ENCODE measurements at places on chromosomes 4 and X.

DNA sequence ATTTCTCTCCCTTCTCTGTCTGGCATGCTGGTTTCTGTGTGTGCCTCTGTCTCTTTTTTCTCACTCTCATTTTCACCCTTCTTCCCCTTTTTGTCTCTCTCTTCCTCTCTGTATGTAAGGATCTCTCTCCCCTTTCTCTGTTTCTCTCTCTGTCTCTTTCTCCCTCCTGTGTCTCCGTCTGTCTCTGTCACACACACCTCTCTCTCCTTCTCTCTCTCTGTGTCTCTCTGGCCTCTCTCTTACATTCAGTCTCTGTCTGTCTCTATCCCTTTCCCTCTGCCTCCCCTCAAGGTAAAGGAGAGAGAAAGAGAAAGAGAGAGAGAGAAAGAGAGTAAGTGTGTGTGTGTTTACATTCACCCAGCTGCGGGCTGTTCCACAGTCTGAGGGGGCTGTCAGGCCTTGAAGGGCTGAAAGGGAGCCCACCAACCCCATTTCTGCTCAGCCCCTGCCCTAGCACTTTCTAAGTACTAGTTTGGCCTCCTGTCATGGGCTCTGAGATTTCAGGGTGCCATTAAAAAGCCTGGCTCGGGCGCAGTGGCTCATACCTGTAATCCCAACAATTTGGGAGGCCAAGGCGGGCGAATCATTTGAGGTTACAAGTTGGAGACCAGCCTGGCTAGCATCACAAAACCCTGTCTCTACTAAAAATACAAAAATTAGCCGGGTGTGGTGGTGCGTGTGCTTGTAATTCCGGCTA is 9.6 kb upstream of the TSPYL2 start:
- no peak for DNase-seq

- no peak for DNase-seq
These were observed 288.4 kb upstream of the NRK start for GRCh38 chrX:105533951-105534350.

GRCh38 chr4:168257768-168258167 is 60.8 kb downstream of the DDX60 start:
- DNase-seq: no peak

DNA sequence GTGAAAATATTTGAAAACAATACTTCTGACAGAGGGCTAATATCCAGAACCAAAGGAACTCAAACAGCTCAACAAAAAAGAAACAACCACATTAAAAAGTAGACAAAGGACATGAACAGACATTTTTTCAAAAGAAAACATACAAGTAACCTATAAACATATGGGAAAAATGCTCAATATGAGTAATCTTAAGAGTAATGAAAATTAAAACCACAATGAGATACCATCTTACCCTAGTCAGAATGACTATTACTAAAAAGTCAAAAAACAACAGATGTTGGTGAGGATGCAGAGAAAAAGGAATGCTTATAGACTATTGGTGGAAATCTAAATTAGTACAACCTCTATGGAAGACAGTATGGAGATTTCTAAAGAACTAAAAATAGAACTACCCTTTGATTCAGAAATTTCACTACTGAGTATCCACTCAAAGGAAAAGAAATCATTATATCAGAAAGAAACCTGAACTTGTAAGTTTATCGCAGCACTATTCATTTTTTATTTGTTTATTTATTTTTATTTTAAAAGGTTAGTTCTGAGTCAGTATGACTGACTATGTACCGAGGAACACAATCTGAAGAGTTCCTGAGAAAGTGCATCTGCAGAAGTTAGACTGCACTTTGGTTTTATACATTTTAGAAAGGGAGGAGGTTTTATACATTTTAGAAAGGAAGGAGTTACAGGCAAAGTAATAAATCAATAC is 231.3 kb downstream of the INPP4B start:
- DNase-seq: no peak

DNA sequence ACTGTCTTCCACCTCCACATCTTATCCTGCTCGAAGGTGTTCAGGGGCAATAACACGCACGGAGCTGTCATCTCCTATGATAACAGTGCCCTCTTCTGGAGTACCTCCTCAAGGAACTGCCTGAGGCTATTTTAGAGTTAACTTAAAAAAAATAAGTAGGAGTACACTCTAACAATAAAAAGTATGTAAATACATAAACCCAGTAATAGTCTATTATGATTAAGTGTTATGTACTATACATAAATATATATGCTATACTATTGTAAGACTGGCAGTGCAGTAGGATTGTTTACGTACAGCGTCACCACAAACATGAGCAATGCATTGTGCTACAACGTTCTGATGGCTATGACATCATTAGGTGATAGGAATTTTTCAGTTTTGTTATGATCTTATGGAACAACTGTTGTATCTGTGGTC is 34.5 kb upstream of the TLR2 start:
- DNase-seq: no peak

All from activated T-helper 1 cell treated with anti-CD3 and anti-CD28 coated beads, Interleukin-2, amount 50 U/mL, for 16 hours (primary cell).